T-helper 2 cell (primary cell): ENCODE measurements at places on chromosomes 16 and 17.

GRCh38 chr16:800834-801511, 439 bp upstream of the GNG13 start:
- DNase-seq = no peak

GRCh38 chr16:918741-919657, 51.8 kb downstream of the LMF1 start:
- DNase-seq = no peak

- DNase-seq = no peak
Measured at GRCh38 chr16:27724482-27725235, 174.7 kb downstream of the KATNIP start.

GRCh38 chr17:269616-270514, 82.7 kb downstream of the RPH3AL start:
- no peak for DNase-seq

- DNase-seq = no peak
Measured at GRCh38 chr16:25005445-25006306, 9.5 kb downstream of the ARHGAP17 start.

DNA sequence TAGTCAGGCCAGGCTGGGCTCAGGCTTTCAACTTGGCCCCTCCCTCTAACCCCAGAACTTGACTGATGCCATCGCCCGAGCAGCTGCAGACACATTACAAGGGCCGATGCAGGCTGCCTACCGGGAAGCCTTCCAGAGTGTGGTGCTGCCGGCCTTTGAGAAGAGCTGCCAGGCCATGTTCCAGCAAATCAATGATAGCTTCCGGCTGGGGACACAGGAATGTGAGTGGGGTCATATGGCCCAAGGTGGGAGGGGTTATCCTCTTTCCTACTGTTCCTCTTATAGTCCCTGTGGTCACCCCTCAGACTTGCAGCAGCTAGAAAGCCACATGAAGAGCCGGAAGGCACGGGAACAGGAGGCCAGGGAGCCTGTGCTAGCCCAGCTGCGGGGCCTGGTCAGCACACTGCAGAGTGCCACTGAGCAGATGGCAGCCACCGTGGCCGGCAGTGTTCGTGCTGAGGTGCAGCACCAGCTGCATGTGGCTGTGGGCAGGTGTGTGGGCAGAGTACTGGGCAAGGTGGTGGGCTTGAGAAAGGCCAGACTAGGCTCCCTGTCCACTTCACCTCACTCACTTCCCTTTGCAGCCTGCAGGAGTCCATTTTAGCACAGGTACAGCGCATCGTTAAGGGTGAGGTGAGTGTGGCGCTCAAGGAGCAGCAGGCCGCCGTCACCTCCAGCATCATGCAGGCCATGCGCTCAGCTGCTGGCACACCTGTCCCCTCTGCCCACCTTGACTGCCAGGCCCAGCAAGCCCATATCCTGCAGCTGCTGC, 2.1 kb upstream of the NRN1L start:
- DNase-seq = no peak

- DNase-seq = no peak
Measured at GRCh38 chr17:57288040-57288772, 31.9 kb downstream of the MSI2 start.

- no peak for DNase-seq
Measured at GRCh38 chr16:84924331-84925091, 86.8 kb downstream of the ZDHHC7 start.

DNA sequence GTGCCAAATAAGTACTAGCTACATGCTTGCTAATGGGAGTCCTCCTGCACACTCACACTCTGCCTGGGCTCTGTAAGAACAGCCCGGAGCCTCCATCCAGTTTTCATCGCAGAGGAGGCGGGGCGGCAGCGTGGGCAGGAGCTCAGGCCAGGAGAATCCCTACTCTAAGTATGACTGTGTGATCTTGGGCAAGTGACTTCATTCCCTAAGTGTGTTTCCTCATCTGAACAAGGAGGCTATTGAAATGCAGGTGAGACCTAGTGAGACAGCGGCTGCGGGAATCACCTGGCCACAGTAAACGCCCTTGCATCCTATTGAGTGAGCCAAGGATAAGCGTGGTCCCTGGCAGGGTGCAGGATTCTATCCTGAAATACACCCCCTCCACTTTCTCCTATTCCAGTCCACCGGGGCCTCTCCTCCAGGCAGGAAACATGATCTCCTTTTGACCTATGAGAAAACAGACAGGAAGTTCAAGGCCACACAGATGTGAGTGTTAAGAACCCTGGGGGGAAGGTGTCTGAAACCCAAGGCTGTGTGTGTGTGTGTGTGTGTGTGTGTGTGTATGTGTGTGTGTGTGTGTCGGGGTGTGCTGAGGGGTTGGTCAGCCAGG, 5.2 kb upstream of the RAI1 start:
- no peak for DNase-seq

GRCh38 chr16:84883301-84883700, 63.5 kb downstream of the CRISPLD2 start:
- no peak for DNase-seq

DNA sequence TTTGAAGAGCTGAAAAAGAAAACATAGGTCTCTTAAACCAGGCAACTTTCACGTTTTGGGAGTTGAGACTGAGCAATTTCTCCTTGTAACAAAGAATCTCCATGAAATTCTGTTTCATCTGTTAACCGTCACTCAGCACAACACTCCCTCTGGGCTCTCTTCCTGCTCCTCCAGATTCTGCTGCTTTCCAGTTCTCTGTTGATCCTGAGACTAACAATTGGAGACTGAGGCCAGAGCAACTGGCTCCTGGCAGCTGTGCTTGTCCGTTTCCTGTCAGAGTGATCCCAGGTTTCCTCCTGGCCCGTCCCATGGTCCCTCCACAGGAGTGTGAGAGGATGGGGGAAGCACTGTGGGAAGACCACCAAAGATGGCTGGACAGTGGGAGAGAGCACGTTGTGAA, 32.5 kb downstream of the IST1 start:
- DNase-seq = no peak

GRCh38 chr17:18987862-18988545, 16.6 kb downstream of the FAM83G start:
- no peak for DNase-seq

GRCh38 chr16:51875834-51876600, 670.9 kb downstream of the TOX3 start:
- DNase-seq = no peak

DNA sequence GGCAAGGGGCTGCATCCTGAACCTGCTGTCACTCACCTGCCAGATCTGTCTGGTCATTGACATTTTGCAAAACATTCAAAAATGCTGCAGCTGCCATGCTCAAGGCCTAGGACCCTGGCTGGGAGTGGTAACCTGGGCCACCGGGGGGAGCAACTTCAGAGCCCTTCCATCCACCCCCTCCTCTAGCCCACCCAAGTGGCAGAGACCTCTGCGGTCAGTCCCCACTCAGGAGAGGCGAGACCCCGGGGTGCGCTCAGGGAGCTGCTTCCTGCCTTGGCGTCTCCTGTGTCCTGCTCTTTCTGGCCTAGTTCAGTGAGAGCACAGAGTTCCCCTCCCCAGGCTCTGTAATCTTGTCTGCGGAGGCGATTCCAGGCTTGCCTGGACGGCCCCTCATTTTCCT, 108.8 kb downstream of the CCDC182 start:
- no peak for DNase-seq

GRCh38 chr17:60493847-60494321, 32.2 kb downstream of the APPBP2 start:
- no peak for DNase-seq

DNA sequence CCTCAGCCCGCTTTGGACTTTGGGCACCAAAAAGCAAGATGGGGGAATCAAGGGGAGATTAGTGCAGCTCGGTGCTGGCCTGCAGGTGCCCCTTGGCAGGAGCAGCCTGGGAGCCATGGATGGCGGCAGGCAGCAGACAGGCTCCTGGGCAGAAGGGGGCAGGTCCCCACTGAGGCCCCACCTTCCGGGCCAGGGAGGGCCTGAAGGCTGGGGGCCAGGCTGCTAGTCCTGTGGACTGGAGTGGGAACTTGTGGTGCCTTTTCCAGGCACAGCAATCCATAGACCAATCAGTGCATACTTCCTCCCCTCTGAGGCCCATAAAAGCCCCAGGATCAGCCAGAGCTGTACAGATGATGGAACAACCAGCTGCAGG, 64.0 kb downstream of the USP32 start:
- DNase-seq = no peak

DNA sequence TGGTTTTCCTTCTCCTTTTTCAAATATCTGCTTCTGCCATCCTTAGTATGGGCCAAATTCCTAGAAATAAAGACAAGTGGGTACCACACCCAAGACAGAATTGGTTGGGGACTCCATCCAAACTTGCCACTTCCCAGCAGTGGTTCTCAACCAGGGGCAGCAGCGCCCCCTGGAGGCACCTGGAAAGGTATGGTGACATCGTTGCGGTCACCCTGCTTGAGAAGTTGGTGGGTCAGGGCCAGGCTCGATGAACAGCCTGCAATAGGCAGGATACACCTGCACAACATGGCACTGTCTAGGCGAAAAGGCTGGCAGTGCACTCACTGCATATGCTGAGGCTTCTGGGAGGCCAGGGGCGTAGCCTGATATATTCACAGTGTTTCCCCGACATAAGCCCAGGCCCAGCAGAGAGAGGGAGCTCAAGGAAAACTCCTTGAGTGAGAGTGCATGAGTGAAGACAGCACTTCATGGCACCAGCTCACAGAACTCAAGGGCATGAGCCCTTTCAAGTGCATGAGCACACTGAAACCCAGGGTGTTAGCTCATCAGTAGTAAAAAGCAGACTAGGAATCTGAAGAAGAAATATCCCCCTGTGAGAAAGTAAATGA, 57.7 kb downstream of the CMC2 start:
- no peak for DNase-seq

- no peak for DNase-seq
Measured at GRCh38 chr17:59972778-59973177, 8.2 kb upstream of the RNFT1 start.

- no peak for DNase-seq
Measured at GRCh38 chr17:68606451-68607307, 5.5 kb upstream of the FAM20A start.

- DNase-seq = no peak
Measured at GRCh38 chr17:70552982-70553334, 383.6 kb downstream of the KCNJ2 start.

DNA sequence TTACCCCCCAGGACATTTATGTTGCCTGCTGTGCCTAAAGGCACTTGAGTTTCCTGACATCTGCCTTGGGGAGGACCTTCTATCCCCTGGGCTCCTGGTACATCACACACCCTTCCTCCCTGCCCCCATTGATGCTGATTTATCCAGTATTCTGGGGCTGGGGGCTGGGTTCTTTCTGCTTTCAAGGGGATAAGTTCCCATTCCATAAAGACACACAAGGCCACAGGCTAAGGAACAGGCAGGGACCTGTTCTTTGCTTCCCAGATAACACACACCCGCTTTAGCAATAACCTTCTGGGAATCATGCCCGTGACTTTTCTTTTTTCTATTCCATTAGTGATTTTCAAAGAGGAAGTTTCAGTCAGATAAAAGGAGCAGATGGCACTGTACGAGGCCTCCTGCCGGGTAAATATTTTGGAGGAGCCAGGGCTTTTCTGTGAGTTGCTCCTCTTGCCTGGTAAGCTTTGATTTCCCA, 30.6 kb downstream of the CHD9 start:
- DNase-seq = no peak

DNA sequence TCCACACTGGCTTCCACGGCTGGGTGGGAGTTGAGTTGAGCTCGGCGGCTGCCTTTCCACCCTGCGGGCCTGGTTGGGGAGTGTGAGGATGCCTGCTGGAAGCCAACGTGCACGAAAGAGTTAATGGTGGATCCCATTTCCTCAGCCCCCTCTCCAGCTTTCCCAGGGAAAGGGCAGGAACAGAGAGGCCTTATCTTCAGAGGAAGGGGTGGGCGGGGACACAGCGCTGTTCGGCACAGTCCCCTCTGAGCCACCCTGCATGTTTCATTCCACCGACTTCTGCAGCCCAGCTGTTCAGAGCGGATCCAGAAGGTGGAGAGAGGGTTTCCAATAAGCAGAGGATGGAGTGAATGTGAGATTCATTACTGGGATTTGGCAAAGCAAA, 295.3 kb downstream of the SEC14L1 start:
- no peak for DNase-seq

DNA sequence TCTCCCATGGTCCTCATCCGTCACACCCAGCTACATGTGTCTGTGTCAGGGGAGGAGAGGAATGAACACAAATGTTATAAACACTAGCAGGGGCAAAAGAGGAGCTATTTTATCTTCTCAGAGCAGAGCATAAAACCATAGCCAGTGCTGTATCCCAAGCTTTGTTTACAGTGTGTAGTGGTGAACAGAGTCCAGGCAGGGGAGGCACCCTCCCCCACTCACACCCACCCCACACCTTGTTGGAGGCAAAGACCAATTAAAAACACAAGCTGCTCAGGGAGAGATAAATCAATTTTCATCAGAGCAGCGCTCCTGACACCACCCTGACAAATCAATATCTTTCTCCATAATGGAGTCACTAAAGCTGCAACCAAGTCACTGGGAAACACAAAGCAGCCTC, 132.6 kb upstream of the CCL2 start:
- DNase-seq = no peak

DNA sequence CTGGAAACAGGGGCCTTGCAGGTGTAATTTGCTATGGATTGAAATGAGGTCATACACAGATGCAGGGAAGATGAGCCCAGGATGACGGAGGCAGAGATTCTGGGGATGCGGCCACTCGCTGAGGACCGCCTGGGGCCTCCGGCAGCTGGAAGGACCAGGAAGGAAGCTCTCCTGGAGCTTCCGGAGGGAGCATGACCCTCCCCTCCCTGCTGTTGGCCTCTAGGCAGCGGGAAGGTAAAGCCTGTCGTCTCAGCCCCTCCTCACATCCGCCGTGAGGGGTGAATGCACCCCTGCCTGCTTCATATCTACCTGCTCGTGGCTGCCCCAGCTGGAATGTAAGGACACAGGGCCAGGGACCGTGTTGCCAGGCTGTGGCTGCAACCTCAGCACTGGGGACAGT, 29.1 kb upstream of the ZNF469 start:
- DNase-seq = no peak

DNA sequence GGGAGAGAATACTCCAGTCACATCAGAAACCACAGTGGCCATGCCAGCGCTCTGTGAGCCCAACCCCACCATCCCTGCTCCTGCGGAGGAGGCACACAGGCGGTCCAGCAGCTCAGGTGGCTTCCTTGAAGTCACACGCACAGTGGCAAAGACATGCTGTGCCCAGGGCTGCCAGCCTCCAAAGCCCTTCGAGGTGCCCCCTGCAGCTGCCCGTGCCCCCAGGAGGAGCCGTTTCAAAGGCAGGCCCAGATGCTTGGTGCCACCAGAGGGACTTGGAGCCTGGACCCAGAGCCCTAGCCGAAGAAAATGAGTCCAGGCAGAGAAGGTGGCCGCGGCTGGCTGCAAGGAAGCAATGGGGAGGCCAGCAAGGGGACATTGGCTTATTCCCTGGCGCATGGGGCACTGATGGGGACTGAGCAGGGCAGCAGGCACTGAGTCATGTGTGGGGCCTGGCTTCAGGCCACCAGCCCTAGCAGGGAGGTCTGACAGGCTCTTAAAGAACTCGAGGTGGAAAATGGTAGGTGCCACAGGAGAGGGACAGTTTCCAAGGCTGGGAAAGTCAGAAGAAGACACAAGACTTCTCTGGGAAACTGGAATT, 17.2 kb upstream of the CACNG1 start:
- no peak for DNase-seq

DNA sequence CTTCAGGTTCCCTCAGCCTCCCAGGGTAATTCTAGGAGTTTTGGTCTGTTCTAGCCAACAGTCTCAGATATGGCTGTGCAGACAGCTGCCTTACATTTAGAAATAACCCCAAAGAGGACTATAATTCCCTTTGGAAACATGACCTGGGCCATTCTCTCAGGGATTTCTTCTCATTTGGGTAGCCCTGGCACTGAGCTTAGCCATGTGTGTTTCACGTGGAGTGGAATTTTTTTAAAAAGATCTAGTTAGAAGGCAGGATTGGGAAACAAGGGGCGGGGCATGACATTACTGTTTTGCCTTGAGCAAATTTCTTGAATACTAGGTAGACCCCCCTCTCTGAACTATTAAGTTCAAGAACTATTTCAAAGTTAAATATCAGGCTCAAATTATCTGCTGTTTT, 29.6 kb upstream of the MRC2 start:
- no peak for DNase-seq
